Renal cortical epithelial cell (primary cell): ENCODE measurements at places on chromosomes 13 and 19.
A peak's percentile ranks its signal among the peaks of the same experiment; 100 is the strongest.

- DNase-seq, result no peak
Observed at GRCh38 chr19:6424195-6424938, at the start of gene KHSRP. TSS of gene KHSRP (minus strand) at chr19:6424811. CDS start at chr19:6424701, 110 bp downstream.

GRCh38 chr13:34767778-34768177 lies 174.3 kb upstream of the NBEA start:
- DNase-seq, result no peak

GRCh38 chr13:28204690-28205443 lies 66.5 kb downstream of the PAN3 start:
- no peak for DNase-seq

DNA sequence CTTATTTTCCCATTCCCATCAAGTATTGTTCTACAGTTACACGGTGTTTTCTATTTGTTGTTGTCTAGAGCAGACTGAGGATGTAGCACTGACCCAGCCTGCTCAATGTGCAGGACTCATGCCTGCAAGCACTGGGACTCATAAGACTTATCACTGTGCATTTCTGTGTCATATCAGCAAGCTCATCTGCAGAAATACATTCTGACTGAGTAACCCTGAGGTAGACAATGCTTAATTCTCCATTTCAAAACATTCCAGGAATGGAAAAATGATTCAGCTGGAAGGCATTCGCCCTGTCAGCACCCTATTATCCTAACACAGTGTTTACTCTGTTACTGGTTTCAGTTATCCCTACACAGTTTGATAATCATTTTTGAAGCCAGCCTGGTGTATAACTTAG lies 2506.4 kb downstream of the PCDH9 start:
- DNase-seq, result peak; percentile 94

GRCh38 chr13:75901501-75901900 lies 265.4 kb downstream of the LMO7 start:
- no peak for DNase-seq

GRCh38 chr19:33712268-33712667 lies 84.4 kb upstream of the KCTD15 start:
- no peak for DNase-seq

DNA sequence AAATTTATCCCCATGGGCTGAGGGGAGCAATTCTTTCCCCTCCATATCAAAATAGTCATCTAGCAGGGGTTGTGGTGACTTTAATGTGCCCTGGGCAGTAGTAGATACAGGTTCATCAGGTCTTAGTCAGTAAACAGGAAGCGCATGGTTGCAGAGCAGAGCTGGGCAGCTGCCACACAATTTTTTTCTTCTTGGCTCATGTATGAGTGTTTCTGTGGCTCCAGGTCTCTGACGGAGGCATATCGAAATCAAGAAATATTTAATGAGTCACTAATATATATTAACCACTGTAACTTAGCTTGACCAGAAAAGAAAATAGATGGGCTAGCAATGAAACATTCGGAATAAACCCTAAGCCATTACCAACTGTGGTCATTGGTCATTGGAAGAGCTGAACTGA lies 68.4 kb upstream of the UBL3 start:
- DNase-seq, result peak; percentile 85

DNA sequence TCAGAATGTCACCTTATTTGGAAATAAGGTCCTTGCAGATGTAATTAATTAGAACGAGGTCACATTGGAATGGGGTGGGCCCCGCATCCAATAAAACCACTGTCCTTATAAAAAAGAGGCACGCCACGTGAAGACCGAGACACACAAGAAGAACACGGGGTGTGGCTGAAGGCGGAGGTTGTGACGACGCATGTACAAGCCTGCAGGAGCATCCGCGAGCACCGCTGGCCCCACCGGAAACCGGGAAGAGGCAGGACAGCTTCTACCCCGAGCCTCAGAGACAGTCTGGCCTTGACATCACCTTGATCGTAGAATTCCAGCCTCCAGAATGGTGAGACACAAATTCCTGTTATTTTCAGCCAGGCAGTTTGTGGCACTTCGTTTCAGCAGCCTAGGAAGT lies 177.9 kb downstream of the COL4A1 start:
- no peak for DNase-seq

DNA sequence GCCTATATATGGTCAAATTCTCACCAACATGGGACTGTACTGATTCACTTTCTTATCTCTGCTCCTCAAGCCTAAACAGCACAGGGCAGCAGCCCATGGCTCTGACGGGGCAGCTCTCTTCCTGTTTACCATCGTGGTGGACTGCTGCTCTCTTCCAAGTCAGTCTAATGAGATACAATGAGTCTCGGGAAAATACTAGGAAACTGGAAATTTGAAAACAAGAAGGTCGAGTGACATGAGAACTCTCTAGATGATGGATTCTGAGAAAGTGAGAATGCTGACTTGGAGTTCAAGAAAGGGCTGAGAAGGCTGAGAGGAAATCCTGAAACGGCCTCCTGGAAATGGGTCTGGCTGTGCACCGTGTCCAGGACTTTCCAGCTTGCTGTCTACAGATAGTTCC lies 122.8 kb upstream of the ARGLU1 start:
- DNase-seq, result no peak

DNA sequence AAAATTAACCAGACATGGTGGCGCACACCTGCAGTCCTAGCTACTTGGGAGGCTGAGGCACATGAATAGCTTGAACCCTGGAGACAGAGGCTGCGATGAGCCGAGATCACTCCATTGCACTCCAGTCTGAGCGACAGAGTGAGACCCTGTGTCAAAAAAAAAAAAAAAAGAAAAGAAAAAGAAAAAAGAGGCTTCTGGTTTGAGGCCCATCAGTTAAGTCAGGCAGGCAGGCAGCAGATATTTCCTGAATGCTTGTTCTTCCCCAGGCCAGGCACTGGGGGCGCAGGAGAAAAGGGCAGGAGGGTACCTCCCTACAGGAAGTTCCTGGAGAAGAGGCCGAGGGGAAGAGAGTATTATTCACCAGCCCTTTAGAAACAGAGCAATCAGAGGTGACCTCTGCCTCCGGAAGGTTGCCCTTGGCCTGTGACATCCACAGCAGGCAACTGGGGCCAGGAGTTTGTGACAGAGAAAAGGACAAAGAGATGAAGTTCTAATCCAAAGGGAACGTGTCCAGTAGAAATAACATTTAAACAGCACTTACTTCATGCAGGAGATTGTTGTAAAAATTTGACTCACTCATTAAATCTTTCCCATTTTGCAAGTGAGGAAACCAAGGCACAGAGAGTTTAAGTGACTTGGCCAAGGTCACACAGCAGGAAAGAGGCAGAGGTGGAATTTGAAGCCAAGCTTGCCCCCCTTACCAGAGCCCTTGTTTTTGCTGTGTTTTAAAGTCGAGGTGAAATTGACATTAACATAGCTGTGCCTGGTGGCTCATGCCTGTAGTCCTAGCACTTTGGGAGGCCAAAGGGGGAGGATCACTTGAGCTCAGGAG lies 4.3 kb upstream of the RLN3 start:
- peak; percentile 53 for DNase-seq

GRCh38 chr19:53826876-53827275 lies 2.8 kb upstream of the NLRP12 start:
- no peak for DNase-seq

DNA sequence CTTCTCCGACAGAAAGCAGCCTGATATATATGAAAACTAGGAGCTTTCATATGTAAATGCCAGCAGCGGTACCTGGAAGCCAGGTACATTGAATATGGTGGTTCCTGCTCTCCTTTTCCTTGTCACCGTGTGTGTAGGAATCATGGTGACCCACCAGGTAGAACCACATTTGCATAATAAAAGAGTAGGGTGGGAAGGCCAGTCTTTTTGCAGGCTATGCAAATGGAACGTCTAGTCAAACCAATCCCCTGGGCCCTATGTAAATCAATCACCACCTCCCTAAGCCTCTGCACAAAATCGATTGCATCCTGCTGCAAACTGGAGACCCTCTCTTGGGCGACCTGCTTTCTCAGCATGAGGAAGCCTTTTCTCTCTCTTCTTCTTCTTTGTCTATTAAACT lies 22.2 kb upstream of the ZNF181 start:
- no peak for DNase-seq

- peak; percentile 88 for DNase-seq
Observed at GRCh38 chr13:99312493-99312883, 5.3 kb upstream of the GPR183 start.

GRCh38 chr13:30042891-30043630 lies 192.6 kb upstream of the UBL3 start:
- DNase-seq, result no peak

DNA sequence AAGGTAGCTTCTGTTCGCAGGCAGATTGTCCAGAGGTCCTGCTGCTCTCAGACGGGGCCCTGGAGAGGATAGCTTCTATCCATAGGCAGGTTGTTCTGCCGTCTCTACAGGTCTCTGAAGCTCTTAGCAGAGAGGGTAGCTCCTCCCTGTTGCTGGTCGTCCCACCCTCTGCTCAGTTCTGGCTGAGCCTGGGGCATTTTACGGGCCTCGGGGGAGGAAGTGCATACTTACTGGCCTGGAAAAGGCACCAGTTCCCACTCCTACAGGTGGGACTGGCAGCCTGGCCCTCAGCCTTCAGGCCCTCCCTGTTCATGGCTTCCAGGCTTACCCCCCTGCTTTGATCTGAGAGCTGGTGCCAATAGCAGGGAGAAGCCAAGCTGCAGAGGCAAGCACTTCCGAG lies 42.3 kb downstream of the USPL1 start:
- DNase-seq, result no peak

GRCh38 chr13:24097064-24097463 lies 63.5 kb upstream of the SPATA13 start:
- peak; percentile 96 for DNase-seq

- DNase-seq, result no peak
Observed at GRCh38 chr19:35533822-35534392, 651 bp downstream of the GAPDHS start.

DNA sequence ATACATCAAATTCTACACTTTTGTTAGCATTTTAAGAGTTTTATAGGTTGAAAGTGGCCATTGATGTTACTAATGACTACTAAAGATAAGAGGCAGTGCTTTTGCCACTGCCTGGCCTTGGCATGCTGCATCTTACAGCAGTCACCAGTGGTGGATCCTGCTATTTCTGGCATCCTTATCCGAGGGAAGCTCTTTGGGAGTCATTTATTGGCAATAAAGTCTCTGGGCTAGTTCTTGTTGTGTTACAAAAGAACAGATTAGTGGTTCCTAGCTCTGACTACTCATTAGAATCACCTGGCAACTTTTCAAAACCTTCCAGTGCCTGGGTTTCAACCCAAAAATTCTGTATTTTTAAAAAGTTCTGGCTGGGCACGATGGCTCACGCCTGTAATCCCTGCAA lies 94.5 kb downstream of the ZMYM2 start:
- no peak for DNase-seq

- no peak for DNase-seq
Observed at GRCh38 chr13:93687261-93687660, 460.7 kb downstream of the GPC6 start.

DNA sequence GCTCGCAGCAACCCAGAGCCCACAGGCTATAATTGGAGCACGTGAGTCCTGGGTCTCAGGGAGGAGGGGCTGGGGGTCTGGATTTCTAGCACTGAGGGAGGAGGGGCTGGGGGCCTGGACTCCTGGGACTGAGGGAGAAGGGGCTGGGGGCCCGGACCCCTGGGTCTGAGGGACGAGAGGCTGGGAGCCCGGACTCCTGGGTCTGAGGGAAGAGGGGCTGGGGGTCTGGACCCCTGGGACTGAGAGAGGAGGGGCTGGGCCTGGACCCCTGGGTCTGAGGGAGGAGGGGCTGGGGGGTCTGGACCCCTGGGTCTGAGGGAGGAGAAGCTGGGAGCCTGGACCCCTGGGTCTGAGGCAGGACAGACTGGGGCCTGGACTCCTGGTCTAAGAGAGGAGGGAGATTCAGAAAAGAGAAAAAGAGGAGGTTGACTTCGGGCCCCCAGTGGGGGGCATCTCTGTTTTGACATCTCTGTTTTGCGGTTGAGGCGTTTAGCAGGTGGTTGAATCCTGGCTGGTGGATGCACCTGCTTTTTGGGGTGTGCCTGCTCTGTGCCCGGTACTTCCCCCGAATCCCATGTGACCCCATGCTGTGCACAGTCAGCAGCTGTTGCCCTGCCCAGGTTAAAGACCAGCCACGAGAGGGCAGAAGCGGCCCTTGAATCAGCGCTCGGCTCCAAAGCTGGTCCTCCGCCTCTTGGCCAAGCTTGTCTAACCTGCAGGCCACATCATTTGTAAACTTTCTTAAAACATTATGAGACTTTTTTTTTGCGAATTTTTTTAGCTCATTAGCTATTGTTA lies 10.5 kb downstream of the PVR start:
- DNase-seq, result peak; percentile 29
